Stimulated activated CD8-positive, alpha-beta memory T cell treated with anti-CD3 and anti-CD28 coated beads, Interleukin-4, amount 100 ng/mL, for 4 hours (primary cell): ENCODE measurements at places on chromosomes 3 and 15.

DNA sequence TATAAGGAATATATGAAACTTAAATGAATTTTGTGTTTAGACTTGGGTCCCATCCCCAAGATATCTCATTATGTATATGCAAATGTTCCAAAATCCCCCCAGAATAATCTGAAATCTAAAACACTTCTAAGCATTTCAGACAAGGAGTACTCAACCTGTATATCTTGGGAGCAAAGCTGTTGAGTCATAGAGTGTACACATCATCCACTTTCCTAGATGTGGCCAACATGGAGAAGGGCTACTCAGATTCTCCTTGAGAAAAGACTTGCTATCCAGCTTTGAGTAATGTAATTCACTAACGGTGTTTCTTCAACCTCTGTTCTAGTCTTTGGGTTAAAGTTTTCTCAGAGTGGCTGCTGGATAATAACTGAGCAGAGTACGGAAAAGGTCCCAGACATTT is 215.5 kb upstream of the POU1F1 start:
- no peak for DNase-seq

DNA sequence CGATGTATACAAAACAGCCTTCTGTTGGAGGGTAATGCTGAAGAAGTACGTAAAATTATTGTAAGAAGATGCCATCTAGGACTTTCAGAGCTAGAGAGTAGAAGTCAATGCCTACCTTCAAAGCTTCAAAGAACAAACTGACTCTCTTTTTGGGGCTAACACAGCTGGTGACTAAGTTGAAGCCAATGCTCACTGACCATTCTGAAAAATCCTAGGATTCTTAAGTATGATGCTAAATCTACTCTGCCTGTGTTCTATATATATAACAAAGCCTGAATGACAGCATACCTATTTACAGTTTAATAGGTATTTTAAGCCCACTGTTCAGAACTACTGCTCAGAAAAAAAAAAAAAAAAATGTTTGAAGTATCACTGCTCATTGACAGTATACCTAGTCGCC is 18.9 kb downstream of the ADPGK start:
- no peak for DNase-seq

DNA sequence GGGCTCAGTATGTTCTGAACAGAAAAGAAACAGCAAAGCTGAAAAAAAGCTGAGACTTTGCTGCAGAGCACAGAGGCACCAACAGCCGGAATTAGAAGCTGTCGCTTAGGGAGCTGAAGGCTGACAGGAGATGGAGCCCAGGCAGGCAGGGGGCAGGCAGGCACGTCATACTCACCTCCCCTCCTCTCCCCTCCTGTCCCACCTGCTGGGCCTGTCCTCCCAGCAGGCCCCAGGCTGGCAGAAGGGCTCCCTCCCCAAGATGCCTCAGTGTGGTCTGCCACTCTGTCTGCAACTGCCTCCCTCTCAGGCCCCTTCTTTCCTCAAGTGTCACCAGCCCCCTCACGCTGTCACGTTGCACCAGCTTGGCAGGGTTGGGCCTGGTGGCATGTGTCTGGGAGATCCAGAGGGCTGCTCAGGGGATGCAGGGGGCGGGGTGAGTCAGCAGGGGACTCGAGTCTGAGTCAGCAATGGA is 3.2 kb upstream of the ANKRD63 start:
- no peak for DNase-seq

DNA sequence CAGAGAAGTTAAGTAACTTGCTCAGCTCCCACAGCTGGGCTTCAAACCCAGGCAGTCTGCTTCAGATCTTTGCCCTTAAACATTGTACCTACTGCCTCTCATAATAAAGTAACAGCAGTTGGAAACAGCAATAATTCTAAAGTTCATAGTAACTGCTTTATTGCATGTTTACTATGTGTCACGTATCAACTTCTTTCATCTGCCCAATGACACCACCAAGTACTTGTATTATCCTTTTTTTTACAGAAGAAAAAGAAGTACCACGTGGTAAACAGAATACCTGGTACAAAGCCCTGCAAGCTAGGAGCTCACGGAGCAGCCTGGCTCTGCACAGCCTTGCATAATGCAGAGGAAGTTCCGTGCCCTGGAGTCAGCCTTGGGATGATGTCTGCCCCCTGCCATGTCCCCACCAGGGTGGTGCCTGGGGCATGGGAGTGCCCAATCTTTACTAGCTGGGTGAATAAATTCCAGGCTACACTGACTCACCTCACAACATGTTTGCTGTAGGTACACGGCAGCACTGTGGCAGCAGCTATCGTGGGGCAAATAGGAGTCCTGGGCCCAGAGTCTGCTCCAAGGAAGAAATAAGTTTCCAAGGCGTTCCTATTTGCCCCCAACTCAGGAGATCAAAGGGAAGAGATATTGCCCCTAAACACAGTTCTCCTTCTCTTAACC is 77.2 kb downstream of the LDHAL6B start:
- no peak for DNase-seq

DNA sequence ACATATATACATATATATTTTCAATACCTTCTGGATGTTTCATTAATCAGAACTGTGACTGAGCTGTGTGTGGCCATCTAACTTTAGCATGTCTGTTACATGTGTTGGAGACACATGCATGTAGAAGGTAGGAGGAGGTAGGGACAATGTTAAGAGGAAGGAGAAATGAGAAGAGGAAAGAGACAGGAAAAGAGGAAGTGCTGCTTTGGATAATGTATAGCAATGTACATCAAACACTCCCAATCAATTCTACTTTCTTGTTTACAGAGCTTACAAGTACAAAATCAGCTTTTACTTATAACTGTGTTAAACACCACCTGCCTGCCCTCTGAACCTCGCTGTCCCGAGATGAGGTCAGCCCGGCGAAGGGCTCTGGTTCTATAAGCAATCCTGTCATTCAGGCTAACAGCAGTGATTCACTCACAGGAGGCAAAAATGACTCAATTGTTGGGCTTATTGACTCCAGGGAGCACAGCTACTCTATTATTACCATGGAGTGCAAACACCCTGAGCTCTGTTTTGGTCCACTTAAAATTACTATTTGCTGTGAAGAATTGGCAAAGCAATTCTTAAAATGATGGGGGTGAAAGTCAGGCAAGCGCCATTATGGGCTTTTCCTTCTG is 188.9 kb downstream of the MEIS2 start:
- DNase-seq, result no peak

- DNase-seq, result no peak
Observed at GRCh38 chr15:68871507-68871906, 50.8 kb upstream of the ANP32A start.

DNA sequence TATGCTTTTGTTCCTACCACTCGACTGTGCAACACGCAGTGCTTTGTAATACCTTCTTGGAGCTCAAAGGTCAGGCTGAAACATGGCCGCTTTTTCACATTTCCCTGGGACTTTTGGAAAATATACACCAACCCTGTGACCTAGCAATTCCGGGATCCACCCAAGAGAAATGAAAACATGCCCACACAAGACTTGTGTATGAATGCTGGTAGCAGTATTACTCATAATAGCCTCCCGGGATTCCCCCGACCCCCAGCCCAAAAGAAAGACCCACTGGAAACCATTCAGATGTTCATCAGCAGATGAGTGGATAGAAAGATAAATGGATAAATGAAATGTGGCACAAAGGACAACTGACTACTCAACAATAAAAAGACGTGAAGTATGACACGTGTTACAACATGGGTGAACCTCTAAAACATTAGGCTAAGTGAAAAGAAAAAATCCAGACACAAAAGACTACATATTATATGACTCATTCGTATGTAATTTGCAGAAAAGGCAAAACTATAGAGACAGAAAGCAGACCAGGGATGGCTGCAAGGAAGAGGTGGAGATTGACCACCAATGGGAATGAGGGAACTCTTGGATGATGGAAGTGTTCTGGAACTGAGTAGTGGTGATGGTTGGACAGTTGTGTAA is 104.1 kb downstream of the PGPEP1L start:
- no peak for DNase-seq

DNA sequence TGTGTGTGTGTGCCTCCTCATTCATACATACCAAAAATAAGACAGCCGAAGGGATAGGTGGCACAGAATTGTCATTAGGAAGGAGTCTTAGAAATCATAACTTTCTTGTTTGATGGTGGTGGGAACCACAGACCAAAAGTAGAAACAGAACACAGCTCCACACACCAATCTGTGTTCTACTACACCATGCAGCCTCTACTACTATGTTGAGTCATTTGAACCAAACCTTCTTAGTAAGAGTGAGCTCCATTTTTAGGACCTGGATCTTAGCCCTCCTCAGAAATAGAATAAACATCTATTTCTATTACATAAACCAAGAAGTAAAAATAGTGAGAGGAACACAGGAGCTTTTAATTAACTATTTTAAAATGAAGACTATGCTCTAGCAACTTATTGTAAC is 27.9 kb upstream of the PLCH1 start:
- DNase-seq, result no peak

DNA sequence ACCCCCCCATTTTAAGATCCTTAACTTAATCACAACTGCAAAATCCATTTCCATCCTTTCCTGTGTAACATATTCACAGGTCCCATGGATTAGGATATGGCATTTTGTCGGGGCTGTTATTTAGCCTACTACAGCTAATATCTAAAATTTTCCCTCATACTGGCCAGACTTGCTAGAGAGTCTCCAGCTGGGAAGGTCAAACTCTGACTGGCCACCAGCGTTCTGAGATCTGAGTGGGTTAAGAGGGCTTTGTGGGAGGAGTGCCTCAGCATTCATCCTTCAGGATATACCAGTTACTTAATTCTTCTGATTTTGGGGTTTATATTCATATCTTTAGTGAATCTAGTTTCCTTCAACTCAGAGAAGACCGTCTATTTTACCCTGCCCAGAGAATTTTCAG is 17.7 kb downstream of the TM4SF18 start:
- DNase-seq, result no peak

- DNase-seq, result no peak
Observed at GRCh38 chr15:57972864-57973263, 92.6 kb downstream of the ALDH1A2 start.

DNA sequence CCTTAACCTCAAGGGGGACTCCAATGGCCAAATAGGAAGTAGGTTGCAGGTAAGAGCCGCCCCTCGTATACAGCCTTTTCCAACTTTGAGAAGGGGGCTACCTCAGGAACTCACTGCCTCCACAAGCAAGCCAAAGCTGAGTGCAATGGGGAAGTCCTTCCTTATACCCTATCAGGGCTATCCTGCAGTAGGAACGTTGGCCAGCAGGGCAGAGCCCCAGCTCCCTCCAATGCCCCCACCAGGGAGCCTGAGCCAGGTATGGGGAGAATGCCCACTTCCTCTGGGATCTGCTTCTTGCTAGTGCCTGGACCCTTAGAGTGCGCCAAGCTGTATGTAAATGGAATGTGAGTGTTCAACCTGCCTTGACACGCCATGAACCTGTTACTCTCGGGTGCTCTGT is 16.3 kb downstream of the CACNA2D2 start:
- no peak for DNase-seq

DNA sequence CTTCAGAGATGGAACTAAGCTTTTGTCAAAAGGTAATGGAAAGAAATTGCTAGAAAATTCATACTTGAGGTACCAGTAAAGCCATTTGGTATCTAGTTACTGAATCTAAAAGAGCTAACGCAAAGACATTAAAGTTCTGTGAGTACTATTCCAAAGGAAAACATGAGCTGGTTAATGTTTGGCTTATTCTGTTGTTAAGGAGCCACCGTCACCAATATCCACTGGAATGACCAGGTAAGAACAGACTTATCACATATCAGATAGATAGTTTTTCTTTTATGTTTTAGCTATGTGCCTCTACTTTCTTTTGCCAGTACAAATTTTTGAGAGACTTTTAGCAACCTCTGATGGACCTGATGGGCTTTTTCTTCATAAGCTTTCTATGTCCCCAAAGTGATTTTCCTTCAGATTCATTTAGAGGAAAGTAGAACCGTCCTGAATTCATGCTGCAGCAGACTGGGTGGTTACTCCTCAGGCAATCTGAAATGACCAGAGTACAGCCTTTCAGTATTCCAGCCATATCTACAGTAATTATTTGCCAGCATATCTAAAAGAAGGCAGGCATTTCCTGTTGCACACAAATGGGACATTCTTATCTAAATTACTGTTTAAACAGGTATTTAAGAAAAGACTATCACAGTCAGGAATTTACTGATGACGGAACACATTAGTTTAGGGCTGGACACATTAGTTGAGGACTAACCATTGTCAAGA is 274.1 kb downstream of the MECOM start:
- DNase-seq, result no peak

GRCh38 chr3:192080336-192080735 is 619.4 kb downstream of the PYDC2 start:
- no peak for DNase-seq

GRCh38 chr3:171248426-171249111 is 211.6 kb downstream of the TNIK start:
- no peak for DNase-seq

DNA sequence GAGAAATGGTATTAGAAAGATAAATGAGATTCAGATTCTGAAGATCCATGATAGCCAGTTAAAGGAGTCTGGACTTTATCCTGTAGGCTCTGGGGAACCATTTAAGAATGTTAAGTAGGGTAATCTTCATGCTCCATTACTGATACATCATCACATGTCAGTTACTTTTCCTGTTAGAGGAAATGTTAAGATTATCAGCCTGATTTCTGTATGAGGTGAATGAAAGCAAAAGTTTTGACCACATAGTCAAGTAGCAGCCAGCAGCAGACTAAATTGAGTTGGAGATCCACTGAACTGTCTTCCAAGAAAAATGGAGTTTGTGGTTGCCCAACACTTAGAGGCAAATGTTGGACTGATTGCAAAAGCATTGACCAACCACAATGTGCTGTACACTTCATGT is 4.7 kb upstream of the COPB2 start:
- no peak for DNase-seq

DNA sequence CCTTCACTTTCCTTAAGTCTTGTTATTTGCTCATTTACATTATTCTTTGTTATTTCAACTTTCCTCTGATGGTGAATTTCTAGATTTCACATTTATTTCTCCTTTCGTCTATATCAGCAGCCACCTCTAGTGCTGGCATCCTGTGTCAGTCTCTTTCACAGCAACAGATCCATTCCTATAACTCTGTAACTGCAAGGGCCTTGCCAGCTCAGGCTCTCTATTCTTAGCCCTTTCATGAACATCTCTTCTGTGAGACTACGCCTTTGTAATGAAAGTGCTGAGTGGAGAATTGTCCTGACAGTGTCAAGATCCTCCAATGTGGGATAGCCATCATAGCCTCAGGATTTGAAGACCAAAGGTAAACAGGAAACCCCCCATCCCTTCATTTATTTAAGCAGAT is 3.9 kb upstream of the SCG3 start:
- DNase-seq, result no peak

- peak; percentile 85 for DNase-seq
Observed at GRCh38 chr3:50567386-50568167, at the start of gene C3orf18. Gene C3orf18 (minus strand): TSS chr3:50567747. CDS start chr3:50565699, 2,048 bp downstream.

DNA sequence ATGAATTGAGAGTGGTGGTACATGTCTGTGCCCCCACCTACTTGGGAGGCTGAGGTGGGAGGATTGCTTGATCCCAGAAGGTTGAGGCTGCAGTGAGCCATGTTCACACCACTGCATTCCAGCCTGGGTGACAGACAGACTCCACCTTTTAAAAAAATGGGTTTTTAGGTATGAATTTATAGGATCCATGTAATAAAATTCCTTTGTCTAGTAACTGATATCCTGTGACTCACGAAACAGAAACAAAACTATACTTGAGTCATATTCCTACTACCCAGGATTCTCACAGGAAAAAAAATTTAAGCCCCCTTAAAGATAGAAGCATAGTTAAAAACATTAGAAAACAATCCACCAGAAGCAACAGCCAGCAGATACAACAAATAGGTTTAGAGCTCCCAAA is 10.0 kb upstream of the CRTC3 start:
- no peak for DNase-seq

GRCh38 chr15:80693682-80694610 is 1.2 kb upstream of the ABHD17C start:
- DNase-seq, result no peak
